Stimulated activated naive B cell treated with anti-CD40 and anti-IgM and Interleukin-4, amounts not matched to agents 10 μg/mL and 1 μg/mL and 100 μg/mL, for 72 hours (primary cell): ENCODE measurements at places on chromosomes 1 and 21.
A peak's percentile ranks its signal among the peaks of the same experiment; 100 is the strongest.

DNA sequence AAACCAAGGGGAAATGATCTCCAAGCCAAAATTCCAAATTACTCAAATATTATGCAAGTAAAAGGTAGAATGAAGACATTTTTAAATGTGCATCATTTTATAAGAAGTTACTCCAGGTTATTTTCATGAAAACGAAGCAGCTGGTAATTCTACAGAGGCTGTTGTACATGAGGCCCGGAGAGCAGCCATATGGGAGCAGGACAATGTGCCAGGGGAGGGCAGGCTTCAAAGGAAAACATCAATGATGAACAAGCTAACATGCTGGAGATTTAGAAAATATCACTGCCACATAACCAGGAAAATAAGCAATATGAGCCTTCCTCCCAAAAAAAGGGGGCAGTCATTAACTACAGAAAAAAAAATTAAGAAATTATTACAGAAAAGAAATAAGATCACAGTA, 109.1 kb downstream of the TIAM1 start:
- no peak for DNase-seq

DNA sequence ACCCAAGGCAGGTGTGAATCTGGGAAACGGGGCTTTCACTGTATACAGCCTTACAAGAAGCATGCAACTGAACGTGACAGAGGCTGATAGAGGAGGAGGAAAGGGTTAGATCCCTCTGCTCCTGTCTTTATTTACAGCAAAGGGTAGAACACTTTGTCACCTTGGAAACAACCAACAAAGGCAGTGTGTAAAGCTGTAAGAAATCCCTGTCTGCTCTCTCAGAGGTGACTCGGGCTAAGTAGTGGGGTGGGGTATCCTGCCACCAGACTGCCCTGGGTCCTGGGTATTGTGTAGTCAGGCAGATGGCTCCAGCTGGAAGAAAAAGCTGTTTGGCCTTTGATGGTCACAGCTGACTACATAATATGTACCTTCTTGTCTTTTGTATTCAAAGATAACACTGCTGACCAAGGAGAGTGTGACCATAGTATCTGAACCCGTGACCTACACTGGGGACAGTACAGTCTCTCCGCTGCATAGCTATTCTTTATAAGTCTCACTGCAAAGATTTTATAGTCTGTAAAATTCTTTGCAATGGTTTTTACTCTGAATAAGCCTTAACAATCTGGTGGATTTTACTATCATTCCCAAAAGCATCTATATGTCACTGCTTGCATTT, 22.1 kb upstream of the POU2F1 start:
- DNase-seq, result no peak

GRCh38 chr1:226646026-226646869, 92.8 kb downstream of the ITPKB start:
- no peak for DNase-seq

GRCh38 chr1:235093013-235093695, 35.5 kb downstream of the TOMM20 start:
- DNase-seq, result no peak

- no peak for DNase-seq
Observed at GRCh38 chr1:117093091-117093534, 28.4 kb downstream of the TRIM45 start.

DNA sequence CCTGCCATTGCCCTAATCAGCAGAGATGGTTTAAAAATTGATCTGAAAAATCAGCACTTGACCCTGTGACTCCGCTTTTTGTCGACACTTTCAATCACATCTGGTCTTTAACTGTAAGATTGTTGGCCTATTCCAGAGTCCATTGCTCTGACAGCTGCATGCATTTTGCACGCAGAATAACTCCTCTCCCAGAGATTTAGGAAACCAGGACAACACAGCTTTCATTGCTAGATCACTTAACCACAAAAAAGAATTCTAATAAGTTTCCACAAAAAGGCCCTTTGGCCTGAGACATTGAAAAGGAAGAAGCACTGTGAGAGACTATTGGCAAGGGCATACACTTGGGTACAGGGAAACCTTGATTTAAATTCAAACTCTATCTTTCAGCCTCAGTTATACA, 373.1 kb downstream of the TGFB2 start:
- DNase-seq, result no peak

GRCh38 chr1:10210841-10211804, 753 bp downstream of the KIF1B start:
- DNase-seq, result peak; percentile 3

- no peak for DNase-seq
Observed at GRCh38 chr1:102879439-102879993, 228.8 kb downstream of the COL11A1 start.

- DNase-seq, result no peak
Observed at GRCh38 chr1:153180556-153180955, 22.7 kb upstream of the LELP1 start.

GRCh38 chr1:150815871-150816270, 7.8 kb upstream of the CTSK start:
- no peak for DNase-seq

DNA sequence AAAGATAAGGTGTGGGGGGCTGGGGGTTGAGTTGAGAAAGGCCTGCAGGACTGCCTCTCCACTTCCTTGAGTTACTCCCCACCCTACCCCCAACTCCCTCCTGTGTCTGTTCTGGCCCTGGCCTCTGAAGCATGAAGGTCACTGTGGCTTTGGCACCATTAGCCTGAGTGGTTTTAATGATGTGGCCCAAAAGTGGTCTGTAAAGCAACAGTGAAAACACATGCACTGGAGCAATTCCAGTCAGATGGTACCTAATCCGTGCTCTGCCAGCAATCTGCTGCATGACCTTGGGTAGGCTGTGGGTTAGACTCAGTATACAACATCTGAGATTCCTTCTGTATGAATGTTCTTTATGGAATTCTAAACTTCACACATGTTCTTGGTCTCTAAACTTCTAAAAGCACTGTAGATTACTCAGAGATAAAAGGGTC, 86.5 kb upstream of the ATP1A1 start:
- DNase-seq, result no peak

DNA sequence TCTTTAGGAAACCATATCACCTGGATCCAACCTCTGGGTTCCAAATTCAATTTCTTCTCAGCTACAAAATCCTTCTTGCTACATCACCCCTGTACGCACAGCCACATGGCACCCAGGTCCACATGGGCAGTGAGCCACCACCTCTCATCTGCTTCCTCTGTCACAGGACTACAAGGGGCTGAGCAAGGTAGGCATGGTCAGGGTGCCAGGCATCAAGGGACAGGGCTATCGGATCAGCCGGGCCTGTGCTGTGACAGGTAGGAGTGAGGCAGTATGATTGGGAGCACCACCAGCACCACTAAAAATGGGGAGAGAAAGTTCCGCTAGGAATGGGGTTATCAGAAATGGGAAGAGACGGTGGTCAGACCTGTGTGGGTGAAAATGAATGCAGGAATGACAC, 29.4 kb downstream of the S100A6 start:
- DNase-seq, result no peak

DNA sequence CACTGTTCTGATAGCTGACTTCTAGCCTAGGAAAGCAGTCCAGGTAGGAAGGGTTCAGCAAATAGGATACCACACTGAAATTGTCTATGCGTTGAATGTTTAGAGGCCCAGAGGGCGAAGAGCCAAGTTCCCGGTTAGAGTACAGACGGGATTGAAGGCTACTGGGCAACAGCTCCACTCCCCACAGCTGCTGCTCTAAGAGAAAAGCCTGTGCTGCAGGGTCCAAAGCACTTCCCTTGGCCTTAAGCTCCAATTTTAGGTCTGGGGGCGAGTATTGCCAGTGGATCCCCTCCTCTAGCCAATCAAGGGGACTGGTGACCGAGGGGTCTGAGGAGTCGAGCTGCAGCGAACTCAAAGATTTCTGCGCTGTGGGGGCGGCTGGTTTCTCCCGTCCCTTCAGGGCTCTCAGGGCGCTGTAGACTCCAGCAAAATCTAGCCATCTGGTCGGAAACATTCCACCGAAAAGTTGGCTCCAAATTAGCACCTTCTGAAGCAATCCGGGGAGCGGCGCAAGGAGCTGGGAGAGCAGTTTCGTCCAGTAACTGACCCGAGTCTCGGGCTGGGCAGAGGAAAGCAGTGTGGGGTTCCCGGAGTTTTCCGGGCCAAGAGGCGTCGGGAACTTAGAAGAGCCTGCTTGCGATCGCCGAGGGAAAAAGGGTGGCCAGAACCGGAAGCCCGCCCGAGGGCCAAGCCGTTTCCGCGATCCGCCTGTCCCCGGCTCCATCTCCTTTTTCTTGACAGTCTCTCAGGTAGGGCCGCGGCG, 748 bp downstream of the PPP1R15B start:
- peak; percentile 46 for DNase-seq

- no peak for DNase-seq
Observed at GRCh38 chr1:3370856-3371703, 83.4 kb upstream of the ARHGEF16 start.

DNA sequence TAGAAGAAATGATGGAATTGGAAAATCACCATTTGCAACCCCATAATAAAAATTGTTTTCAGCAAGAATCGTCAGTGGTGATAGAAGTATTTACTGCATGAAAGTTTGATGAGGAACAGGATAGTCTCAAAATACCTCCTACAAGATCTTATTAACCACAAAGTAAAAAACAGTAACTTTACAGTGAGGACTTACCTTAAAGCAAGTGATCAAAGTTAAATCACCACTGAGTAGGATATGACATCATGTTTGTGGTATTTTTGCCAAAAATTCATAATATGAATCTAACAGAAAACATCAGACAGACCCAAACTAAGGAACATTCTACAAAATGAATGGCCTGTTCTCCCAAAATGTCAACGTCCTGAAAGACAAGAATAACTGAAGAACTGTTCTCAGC, 19.9 kb downstream of the ALDH9A1 start:
- no peak for DNase-seq

DNA sequence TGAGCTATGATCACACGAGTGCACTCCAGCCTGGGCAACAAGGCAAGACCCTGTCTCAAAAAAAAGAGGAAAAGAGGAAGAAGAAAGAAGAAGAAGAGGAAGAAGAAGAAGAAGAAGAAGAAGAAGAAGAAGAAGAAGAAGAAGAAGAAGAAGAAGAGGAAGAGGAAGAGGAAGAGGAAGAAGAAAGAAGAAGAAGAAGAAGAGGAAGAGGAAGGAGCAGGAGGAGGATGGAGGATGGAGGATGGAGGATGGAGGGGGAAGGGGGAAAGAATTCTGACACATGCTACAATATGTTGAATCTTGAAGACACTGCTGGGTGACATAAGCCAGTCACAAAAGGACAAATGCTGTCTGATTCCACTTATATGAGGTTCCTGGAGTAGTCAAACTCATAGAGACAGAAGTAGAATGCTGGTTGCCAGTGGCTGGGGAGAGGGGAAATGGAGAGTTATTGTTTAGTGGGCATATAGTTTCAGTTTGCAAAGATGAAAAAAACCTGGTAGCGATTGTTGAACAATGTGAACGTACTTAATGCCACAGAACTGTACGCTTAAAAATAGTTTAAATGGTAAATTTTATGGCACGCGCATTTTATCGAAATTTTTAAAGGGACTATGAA, 47.3 kb upstream of the COA6 start:
- no peak for DNase-seq

- peak; percentile 18 for DNase-seq
Observed at GRCh38 chr1:9455487-9456234, 83.6 kb upstream of the SLC25A33 start.

DNA sequence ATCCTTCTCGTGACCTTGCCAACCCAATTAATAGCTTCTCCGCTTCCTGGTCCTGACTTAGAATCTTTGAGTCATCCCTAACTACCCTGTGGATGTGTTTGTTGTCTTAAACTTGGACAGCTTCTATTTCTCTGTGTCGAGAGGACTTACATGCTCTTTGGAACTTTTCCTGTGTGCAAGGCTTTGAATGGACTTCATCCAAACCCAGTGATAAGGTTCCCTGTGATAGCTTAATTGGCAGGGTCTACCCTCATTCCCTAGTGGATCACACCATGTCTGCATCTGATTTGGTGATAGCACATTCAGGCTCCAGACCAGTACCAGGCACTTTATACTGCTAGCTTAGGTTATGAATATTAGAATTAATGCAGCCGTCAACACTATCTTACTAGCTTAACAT, 378.2 kb upstream of the KAZN start:
- DNase-seq, result no peak
